ENCODE measurements at places on chromosomes 13 and 19.

DNA sequence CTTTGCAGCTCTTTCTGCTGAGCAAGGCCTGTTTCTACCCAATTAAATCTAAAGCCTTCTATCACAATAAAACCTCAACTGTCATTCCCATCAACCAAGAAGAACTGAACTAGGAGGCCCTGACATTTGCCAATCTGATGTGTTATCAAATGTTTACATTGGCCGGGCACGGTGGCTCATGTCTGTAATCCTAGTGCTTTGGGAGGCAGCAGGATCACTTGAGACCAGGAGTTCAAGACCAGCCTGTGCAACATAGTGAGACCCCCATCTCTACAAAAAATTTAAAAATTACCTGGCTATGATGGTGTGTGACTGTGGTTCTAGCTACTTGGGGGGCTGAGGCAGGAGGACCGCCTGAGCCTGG is 2.8 kb upstream of the FBXO17 start:
- no peak for DNase-seq

DNA sequence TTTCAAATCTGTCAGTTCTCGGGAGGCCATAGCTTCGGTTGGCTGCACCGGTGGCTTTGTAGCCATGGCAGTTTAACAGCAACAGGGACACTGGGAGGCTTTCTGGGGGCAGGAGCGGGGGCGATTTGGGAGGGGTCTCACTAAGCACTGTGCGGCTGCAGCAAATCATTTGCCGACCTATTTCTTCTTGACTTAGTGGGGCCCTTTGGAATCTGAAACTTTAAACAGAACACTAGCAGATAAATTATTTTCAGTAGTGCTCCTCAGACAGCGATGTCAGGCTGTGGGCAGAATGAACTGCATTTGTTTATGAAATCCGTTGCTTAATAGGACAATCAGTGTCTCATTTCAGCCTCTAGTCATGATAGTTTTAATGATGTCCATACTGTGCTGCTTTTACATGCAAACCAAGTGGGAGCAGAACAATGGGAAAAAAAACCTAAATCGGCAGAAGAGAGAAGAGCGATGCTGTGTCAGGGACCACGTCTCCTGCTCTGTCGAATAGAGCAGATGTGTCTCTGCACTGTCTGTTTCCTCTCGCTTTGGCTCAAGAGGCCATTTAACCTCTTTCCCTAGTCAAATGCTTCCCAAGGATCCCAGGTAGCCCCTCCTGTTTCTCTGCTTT is 211.9 kb downstream of the OLFM4 start:
- no peak for DNase-seq

GRCh38 chr19:15669891-15670290 is 3.0 kb upstream of the CYP4F12 start:
- DNase-seq: no peak

DNA sequence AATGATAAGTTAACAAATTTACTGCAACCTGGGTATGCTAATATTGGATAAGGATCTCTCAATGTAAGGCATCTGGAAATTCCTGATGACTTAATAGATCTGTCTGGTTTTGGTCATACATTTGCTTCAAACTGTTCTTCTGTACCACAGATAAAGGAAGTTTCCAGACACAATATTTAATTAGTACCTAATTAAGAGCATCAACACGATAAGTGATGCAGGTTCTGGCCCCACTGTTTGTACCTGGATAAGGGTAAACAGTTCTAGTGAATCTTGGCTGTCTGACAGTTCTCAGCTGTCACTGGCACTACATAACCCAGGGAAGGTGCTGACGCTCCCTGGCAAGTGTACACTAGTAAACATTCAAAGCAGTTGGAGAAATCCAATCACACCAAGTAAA is 165.6 kb downstream of the MZT1 start:
- no peak for DNase-seq

- DNase-seq: no peak
Measured at GRCh38 chr13:109715902-109716301, 70.5 kb downstream of the IRS2 start.

DNA sequence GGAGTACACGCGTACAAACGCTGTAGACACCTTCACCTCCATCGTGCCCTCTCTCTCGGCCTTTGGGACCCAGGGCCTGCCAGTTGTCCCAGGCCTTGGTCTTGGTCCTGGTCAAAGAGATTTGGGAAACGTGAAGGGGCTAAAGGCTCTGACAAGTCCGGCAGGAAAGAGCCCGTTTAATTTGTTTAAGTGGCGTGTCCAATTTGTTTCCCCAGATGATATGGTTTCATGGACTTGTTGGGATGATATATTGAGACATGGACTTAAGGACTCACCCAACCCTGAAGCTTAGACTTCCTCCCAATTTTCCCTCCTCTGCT is 2.7 kb downstream of the CLEC11A start:
- no peak for DNase-seq

- DNase-seq: no peak
Measured at GRCh38 chr13:34153428-34154180, 335.7 kb downstream of the RFC3 start.

DNA sequence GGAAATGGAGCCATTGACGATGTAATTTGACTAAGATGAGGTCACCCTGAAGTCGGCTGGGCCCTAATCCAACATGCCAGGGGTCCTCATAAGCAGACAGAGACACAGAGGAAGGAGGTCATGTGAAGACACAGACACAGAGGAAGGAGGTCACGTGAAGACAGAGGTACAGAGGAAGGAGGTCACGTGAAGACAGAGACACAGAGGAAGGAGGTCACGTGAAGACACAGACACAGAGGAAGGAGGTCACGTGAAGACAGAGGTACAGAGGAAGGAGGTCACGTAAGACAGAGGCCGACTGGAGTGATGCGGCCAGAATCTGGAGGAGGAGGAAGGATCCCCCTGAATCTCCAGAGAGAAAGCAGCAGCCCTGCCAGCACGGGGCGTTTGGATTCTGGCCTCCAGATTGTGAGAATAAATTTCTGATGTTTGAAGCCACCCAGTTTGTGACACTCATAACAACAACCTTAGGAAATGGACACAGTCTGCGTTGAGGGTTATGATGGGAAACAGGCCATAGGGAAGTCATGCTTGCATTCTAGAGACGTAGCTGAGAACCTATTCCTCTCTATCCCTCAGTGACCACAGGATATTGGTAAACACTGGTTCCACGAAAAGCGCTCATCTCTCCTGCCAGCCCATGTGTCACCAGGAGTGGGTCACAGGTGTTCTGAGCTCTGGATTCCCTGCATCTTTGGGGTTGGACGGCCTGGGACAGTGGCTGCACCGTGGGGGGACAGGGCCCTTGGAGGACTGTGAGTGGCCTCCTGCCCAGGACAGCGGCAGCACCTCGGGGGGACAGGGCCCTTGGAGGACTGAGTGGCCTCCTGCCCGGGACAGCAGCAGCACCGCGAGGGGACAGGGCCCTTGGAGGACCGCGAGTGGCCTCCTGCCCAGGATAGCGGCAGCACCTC is 108.5 kb downstream of the SOX1 start:
- DNase-seq: no peak

- no peak for DNase-seq
Measured at GRCh38 chr13:93318534-93319254, 92.1 kb downstream of the GPC6 start.

- DNase-seq: peak; percentile 30
Measured at GRCh38 chr13:30241532-30241931, 65.8 kb downstream of the KATNAL1 start.

- DNase-seq: no peak
Measured at GRCh38 chr13:26695360-26695705, 65.3 kb downstream of the GPR12 start.

DNA sequence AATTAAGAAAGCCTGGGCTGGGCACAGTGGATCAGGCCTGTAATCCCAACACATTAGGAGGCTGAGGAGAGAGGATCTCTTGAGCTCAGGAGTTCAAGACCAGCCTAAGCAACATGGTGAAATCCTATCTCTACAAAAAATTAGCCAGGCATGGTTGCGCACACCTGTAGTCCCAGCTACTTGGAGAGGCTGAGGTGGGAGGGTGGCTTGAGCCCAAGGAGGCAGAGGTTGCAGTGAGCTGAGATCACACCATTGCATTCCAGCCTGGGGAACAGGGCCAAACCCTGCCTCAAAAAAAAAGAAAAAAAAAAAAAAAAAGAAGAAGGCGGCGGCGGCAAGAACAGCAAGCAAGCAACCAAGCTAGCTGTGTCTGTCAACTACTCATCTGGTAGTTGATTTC is 26.7 kb downstream of the TSC22D1 start:
- no peak for DNase-seq

DNA sequence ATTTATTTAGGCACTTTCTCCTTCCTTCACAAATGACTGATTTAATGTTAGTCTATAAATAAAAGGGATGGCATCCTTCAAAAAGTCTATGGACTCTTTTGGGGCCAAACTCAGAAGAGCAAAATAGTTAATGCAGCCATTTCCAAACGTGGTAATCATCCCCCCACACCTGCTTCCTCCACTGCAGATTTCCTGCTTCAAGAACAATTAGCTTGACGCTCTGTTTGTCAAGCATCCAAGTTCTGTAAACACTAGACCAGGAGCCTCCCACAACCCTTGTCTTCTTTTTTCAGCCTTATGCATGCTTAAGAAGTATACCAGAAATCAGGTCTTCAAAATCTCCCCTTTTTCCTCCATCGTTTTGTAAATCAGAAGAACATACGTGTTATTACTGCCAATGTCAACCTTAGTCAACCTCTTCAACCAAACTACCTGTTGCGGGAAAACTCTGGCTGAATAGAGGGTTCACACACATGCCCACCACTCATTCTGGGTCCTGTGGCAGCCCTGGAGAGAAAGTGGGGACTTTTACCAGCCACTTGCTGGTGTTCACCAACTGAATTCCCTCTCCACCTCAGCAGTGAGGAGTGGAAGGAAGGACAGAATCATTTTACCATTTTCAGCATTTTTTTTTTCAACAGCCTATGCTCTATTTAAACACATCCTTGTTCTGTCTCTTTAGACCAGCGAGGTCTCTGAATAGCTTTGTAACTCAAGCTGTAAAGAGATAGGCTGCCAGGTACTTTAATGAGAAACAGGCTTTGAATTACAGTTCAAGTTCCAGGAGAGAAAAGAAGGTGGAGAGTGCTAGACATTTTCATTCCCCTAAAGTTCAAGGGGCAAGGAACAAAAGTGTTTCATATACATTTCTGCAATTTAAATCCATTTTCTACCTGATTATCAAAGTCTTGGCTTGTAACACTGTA is 39.1 kb downstream of the EFNB2 start:
- no peak for DNase-seq

DNA sequence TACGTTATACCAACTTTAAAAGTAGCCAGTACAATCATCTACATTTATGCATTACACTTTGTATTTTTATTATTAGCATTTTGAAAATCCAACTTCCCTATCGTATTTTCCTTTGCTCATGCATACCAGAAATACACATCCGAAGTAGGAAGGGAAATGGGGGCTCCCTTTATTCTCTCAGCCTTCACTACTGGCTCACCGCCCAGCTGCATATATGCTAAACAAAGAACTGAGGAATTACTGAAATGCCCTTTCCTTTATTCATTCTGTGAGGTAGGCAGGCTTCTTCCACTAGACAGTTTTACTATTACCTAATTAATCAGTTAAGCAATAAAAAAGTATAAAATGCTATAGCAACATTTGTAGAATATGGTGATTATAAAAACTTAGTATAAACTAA is 291.6 kb downstream of the KLF12 start:
- DNase-seq: no peak

DNA sequence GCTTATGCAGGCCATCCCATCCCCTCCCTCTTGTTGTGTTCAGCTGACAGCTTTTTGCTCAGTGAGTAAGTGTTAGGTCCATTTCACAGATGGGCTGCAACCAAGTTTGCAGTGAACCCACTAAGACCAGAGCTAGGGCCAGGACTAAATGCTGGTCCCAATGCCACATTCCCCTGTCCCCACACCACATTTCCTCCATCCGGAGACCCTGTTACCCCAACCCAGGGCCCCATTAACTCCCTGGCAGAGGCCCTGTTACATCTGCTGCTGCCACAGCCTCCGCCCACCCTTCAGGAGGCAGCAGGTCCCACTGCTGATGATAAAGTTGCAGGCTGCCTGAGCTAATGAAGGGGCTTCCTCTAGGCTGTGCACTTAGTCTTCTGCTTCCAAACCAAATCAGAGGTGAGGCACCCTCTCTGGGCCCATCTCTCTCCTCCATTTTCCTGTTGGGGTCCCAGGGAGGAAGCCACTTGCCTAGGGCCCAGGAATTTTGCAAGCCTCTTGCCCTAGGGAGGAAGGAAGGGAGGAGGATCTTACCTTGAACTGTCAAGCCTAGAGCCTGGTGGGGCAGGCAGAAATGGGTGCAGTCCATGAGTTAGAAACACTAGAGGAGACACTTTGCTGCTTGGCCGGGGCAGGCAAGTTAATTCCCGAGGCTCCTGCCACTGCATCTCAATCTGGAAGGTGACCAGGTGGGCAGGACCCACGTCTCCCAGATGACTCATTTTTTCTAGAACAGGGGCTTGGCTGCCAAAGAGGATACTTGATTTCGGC is 3.4 kb upstream of the USF2 start:
- DNase-seq: no peak

DNA sequence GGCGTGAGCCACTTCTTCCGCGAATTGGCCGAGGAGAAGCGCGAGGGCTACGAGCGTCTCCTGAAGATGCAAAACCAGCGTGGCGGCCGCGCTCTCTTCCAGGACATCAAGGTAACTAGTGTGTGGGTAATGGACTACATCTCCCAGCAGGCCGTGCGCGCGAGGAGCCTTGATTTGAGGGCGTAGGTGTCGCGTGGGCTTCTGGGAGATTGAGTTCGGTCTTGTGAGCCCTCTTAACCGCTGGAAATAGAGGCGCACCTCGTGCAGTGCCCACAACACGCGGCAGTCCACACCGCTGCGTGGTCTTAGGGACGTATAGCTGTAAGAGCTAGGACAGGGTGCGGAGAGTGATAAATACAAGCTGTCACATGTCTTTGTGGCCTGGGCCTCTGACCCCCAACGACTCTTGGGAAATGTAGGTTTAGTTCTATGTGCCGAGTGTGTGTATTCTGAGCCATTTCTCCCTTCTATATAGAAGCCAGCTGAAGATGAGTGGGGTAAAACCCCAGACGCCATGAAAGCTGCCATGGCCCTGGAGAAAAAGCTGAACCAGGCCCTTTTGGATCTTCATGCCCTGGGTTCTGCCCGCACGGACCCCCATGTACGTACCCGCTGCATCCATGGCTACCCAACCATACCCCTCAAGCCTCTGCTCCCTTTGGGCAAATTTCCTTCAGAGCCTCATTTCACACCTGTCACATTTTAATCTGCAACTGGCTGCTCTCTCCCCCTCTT is 864 bp downstream of the FTL start:
- no peak for DNase-seq

DNA sequence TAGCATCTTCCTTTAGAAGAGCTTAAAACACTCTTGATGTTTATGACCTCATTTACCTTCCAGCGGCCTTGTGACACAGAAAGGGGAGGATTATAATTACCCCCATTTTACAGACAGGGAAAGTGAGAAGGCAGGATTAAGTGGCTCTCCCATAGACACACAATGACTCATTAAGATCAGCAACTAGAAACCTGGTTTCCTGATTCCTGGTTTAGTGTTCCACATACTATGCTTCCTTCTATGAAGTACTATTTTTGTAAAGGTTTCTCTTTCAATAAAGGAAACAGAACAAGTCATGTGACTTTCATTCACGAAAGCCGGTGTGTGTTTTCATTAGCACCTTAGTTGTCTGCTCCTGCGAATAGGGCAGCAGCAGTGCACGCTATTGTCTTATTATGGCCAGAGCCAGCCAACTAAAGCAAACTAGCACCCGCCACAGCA is 8.3 kb downstream of the IRS2 start:
- no peak for DNase-seq

- DNase-seq: no peak
Measured at GRCh38 chr19:13538601-13539253, 32.4 kb upstream of the CACNA1A start.

- no peak for DNase-seq
Measured at GRCh38 chr19:33572929-33573328, 48.8 kb upstream of the CHST8 start.

Data from skeletal muscle cell (primary cell).